ENCODE measurements at places on chromosomes 3 and 15.
A peak's percentile ranks its signal among the peaks of the same experiment; 100 is the strongest.

- no peak for DNase-seq
Observed at GRCh38 chr3:11546657-11547302, 96.9 kb downstream of the VGLL4 start.

GRCh38 chr15:79863886-79864285 is 32.9 kb downstream of the MTHFS start:
- no peak for DNase-seq

DNA sequence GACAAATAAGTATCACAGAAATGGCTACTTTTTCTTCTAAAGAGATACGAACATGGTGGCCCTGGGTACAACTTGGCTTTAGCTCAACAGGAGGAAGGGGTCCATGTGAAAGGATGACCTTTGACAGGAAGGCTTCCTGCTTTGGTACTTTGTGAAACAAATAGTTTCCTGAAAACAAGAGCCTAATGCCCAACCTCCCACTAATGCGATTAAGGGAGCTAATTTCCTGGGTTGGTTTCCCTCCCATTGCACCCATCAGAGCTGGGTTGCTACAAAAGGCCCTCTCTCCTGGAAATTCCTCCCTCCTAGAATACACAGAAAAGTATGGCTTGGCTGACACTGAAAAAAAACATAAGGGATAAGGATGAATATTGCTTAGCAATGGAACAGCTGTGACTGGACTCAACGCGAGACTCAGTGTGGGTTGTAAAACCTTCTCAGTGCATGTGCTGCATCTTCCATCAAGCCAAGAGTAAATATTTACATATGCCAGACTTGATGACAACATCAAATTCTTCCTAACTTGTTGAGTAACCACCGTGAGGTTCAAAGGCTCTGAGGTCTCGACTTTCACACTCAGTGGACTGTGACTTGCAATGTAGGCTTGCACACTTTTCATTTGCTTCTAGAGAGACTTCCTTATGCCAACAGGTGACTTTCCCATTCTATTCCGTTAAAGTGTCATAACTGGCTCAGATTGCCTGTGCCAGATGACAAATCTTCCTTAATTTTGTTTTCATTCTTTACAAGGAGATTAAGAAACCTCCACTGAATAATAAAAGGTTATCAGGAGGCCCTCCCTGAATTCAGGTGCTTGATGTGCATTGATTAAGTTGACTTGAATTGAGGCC is 60.1 kb downstream of the ADAMTS9 start:
- no peak for DNase-seq

DNA sequence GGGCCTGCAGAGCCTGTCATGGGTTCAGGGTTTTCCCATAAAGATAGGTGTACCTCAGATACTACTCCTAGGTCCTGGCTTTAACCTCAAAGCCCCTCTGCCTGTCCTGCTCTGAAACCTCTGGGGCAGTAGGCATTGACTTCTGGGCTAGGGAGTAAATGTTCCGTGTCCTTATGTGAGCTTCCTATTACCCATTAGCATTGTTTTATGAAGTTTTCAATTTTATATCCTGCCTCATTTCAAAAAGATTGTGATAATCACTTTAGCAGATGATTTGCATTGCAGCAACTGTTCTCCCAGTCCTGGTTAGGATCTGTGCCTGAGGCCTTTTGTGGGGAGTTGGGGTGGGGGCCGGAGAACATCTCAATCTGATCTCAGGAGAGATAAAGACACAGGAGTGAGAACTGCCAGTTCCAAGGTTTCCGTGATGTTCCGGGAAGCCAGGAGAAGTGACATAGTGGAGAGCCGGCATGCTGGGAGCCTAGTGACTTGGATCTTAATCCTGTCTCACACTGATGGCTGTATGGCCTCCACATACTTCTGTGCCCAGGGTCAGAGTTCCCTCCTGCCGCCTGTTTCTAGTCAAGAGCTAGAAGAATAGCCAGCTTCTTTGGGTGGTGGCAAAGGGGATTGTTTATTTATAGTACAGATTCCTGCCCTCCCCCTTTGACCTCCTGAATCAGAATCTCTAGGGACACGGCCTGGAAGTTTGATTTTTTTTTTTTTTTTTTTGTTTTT is 10.6 kb downstream of the TPM1 start:
- DNase-seq: no peak

GRCh38 chr3:172203522-172204258 is 164.3 kb downstream of the FNDC3B start:
- no peak for DNase-seq

DNA sequence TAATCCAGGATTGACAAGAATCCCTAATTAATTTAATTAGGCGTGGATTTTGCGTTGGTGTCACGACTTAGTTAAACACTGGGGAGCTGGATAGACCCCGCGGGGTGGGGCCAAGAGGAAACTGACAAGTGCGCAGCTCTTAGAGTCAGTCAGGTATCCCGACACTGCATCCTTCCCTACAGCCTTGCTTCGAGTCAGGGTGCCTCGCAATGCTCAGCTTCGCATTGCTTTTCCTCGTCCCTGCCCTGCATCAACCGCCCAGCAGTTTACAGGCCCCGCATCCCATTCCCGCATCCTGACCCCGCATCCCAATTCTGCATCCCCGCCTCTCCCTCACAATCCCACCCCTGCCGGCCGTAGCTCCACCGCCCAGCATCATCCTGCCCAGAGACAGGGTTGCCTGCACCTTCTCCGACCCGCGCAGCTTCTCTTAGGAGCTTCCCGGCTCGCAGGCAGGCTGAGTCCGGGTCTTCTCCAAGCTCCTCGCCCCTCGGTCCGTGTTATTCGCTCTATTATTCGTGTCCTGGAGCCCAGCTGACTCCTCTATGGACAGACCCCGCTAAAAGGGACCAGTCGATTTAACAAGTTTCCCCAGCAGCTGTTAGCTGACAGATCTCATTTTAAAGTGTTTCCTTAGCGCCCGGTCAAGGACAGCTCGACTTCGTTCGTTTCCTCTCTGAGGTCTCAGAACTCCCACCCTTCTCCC is 699 bp upstream of the SHOX2 start:
- DNase-seq: no peak

DNA sequence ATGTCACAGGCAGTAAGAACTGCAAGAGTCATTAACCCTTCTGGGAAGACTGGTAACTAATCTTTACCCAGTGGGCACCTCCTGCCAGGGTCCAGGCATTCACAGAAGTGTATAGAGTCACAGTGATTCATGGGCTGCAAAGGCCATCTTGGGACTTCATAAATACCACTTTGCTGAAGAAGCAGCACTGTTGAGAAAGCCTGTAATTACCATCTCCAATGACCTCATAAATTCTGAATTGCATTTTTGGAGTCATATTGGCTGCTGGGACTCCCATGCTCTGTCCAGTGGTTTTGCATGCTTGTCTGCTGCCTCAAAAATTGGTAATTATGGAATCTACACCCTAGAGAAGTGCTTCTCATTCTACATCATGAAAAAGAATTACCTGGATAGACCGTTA is 837.2 kb downstream of the NTRK3 start:
- DNase-seq: no peak

DNA sequence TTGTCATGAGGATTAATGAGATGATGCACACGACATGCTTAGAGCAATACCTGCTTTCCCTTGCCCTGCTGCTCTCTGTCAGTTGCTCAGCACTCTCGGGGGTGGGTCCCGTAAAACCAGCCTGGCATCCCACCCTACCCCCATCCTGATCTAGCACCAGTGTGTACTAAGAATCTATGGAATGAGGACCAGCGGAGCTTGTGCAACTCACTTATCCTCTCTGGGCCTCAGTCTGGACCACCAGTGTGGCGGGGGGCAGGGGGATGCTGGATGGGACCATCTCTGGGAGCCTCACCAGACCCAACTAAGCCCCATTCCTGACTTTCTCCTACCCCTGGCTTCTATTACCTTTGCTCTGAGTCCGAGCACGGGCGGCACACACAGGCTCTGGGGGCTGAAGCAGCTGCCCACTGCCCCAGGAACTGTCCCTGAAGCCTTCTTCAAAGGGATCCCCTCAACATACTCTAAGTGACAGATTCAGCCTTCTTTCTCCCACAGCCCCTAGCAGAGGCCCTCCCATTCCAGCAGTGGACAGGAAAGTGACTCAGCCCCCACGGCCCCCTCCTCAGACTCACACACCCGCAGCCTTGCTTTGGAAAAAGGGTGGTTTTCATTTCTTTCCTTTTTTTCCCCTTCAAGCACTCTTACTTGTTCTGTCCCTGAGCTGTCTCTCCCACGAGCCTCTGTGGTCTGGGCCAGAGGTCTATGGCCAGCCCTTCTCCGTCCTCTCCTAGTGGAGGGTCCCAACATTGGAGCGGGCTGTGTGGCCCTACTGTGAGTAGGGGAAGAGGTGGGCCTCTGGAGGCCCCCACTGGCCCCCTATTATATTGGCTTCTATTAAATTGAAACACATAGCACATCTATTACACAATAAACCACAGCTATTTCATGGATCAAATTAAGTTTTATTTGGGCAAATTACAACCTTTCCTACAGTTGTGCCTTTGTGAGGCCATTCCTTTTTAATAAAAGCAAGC is 100.3 kb downstream of the SMAD6 start:
- no peak for DNase-seq

- DNase-seq: no peak
Observed at GRCh38 chr3:130835483-130835882, 58.4 kb upstream of the ATP2C1 start.

DNA sequence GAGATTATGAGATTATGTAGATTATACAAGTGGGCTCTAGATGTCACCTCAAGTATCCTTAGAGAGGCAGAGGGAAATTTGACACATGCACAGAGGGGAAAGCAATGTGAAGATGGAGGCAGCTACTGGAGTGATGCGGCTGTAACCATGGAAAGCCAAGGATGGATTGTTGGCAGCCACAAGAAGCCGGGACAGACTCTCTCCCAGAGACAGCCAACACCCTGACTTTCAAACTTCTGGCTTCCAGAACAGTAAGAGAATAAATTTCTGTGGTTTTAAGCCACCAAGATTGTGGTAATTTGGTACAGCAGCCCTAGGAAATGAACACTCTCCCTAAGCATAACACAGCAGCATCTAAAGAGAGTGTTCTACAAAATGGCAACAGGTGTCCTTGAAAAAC is 34.4 kb upstream of the PRICKLE2 start:
- DNase-seq: no peak

DNA sequence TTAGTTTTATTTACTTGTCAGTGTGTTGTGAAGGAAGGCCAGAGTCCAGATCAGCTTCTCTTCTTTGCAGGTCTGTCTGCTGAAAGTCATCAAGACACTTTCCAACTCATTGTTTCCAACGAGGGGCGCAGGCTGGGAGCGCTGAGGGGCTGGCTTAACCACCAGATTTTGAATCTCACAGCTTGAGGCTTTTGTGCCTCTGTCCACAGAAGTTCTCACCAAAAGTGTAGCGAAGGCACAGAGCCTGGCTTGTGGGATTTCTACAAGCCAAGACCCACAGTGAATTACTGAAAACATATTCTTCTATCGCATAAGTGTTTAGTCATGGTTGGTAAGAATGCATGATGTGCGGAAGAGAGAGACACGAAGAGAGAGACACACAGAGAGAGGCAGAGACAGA is 35.2 kb downstream of the BHLHE40 start:
- DNase-seq: no peak

- DNase-seq: no peak
Observed at GRCh38 chr3:98730338-98730737, 32.8 kb upstream of the ST3GAL6 start.

DNA sequence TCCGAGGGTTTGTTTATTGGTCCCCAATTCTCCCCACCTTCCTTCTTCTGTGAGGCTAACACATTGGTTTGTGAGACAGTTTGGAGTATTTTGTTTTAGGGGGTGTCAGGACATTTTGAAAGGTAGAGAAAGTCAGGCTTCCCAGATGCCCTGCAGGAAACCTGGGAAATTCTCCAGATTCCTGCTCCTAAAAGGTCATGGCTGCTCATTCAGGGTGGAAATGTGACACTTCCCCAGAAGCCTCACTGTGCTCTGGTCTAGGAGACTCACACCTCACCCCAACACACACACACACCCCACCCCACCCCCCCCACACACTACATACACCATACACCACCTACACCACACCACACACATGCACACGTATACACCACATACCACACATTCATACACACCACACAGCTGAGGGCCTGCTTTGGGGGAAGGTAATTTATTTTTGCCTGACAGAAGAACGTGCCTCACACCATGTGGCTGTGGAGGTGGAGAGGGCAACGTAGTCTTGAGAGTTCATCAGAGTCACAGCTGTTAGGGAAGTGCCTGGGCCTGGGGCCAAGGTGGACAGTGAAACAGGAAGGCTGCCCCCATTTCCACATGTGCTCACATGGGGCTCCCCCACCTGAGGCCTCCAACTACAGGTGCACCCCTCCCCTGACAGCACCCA is 40.4 kb upstream of the LIMD1 start:
- DNase-seq: no peak

DNA sequence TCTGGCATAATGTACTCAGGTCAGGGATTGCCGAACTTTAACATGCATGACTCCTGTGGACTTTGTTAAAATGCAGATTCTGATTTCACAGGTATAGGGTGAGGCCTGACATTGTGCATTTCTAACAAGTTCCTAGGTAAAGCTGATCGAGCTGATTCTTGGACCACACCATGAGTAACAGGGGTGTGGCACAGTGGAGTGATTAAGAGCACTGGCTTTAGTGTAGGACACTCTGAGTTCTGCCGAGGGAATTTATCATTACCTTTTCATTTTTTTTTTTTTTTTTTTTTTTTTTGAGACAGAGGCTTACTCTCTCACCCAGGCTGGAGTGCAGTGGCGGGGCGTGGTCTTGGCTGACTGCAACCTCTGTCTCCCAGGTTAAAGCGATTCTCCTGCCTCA is 169.3 kb downstream of the ADAMTS9 start:
- DNase-seq: no peak

GRCh38 chr3:124202754-124203153 is 210.8 kb upstream of the ROPN1 start:
- no peak for DNase-seq

DNA sequence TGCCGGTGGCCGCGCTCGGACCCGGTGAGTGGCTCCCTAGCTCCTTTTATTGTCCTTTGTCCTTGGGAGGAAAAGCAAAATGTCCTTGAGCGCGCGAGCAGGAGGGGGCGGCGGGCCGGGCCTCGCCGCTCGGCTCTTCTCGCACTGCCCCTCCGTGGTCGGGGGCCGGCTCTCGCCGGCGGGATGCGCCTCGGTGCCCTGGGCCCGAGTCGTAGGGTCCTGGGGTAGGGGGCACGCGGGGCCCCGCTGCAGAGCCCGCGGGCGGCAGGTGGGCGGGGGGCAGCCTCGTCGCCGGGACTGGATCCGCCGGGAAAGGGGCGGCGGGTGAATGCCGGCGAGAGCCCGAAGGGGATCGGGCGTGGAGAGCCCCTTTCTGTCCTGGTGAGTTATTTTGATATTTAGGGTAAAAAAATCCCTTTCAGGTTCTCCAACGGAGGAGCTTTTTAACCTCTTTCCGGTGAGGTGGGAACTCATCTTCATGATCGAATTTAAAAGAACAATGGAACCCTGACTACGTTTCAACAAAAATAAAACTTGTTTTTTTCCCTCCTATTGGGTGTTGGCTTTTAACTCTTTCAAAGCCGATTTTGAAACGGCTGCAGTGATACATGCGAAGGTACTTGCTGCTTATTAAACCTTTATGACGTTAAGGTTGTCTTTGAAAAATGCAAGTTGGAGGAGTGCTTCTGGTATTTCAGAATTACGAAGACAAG is 16.8 kb upstream of the CHD2 start:
- DNase-seq: peak; percentile 11

GRCh38 chr15:70101459-70102113 is 3.9 kb upstream of the TLE3 start:
- DNase-seq: no peak

All from activated CD8-positive, alpha-beta memory T cell treated with anti-CD3 and anti-CD28 coated beads for 1 hour (primary cell).